Left lobe of liver (tissue), 2 donors: ENCODE measurements at places on chromosomes 12 and 14. TPM values are rescaled to one million over a fixed set of nuclear protein-coding genes. Genes with fewer than 3 reads are reported as not detected.

OR10G3 gene
- not detected for total RNA-seq

CLEC4C gene
- not detected for total RNA-seq

SLC6A13 gene
- total RNA-seq: 91.6 TPM

RNU6-7 gene
- total RNA-seq: not detected

CIROP gene
- total RNA-seq: not detected

HCAR3 gene
- total RNA-seq: not detected
